NCI-H524 (cell line): ENCODE measurements at places on chromosomes 6 and 20.

DNA sequence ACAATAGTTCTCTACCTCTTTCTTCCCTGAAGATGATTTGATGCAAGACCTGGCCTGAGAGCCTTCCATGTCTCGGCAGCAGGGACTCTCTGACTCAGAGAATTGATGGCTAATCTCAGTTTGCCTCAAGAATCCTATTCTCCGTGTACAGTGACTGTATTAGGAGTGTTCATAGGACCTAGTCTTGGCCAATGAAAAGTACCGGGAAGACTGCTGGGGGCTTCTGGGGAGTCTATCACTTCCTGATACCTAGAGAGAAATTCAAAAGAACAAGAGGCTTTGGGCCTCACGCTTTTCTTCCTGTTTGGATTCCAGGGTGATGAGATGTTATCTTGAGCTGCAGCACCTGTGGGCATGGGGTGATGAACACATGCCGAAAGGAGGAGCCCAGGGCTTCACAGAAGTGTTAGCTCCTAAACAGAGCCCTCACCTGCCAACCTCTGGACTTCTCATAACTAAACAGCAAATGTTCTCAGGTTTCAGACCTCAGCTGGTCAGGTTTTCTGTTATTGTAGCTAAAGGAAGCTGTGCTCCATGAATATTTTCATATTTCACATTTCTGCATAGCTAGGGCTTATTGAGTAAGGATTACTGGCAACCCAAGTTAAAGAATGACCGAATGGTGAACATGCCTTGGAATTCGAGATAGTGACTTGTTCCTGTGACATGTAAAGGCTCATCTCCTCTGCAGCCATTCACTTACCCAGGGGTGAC is 323.1 kb upstream of the AGPAT4 start:
- DNase-seq, result no peak

DNA sequence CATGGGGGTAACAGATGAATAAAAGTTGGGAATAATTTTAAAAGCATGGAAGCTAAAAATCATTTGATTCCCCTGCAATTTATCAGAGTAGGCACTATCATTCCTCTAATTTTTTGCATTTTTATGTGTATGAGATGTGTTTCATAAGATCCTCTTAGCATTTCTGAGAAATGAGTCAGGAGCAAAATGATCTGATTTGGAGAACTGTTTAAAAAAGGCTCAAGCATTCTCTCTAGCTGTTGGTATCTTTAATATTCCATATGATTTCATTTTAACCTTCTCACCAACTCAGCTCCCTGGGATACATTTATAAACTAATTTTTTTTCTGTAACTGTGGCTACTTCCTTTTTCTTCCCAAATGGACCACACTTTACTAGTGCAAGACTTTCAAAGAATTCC is 60.9 kb downstream of the MCHR2 start:
- DNase-seq, result no peak

GRCh38 chr6:149453597-149454345 is 31.0 kb downstream of the ZC3H12D start:
- DNase-seq, result no peak

DNA sequence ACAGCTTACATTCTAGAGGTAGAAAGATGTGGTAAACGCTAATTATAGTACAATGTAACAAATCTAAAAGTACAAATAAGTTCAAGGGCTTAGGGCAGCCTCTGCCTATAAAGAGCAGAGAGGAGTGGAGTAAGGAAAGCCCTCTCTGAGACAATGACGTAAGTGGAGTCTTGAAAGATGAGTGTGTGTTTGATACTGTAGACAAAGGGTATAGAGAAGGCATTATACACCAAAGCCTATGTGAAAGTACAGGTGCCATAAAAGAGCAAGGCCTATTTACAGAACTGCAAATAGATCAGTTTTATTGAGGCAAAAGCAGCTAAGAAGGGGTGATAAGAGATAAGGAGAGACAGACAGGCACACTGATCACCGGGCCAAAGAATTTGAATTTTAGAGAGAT is 10.9 kb downstream of the GOPC start:
- DNase-seq, result no peak

- no peak for DNase-seq
Observed at GRCh38 chr6:48736501-48737206, 625.7 kb upstream of the PTCHD4 start.

DNA sequence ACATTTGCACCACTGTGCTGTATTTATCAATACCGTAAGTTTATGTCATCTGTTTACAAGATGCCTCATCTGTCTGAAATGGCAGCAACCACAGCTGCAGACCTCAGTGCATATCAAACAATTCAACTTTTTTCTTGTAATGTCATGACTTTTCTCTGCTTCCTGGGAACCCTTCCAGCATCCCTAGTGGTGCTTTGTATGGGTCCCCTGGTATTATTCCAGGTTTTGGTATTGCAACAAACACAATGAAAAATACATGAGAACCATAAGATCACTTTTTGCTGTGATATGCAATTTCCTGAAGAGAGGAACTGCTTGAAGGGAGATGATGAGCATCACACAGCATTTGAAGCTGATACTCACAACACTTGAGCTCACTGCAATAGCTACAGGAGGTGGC is 12.0 kb upstream of the TXNDC5 start:
- DNase-seq, result no peak

DNA sequence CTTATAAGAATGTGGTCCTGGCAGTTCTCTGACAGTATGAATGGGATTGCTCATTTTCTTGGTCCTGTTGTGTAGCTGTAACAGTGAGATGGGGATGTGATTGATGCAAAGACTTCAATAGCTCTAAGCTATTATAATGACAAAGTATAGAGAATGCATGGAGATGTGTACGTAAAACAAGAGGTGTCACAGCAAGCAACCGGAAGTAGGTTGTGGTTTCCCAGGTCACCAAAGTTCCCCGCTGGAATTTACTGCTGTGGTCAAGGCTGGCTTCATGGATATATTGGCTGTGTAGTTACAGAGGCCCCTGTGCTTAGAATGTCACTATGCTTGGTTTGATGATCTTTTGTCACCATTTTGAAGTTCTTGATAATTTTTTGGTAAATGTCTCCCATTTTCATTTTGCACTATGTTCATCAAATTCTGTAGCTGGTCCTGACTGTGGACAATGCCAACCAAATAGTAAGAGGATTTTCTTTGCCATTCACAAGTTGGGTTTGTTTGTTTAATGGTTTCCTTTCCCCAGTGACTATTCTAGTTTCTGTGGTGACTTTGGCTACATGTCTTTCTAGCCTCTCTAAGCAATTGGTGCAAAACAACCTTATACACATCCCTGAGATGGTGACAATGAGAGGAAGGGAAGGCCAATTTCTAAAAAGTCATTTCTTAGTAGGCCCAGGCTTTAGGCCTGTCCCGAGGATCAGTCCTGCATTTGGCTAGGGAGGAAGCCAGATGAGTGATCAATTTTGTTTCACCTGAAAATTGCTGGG is 10.5 kb downstream of the DNAH8 start:
- no peak for DNase-seq

DNA sequence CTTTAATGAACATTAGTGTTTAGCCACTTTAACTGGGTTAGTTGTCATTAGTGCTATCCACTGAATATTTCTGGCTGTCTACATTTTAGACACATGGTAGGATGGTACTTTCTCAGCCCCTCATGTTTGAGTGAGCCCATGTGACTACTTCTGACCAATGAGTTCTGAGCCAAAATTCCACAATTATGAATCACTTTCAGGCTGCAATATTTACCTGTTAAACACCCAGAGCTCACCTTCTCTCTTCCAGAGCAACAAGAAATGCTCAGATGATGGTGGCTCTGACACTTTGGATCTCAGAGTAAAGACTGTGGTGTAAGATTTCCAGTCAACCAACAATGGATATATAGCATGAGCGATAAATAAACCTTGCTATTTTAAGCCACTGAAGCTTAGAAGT is 24.8 kb downstream of the SPACA1 start:
- no peak for DNase-seq

DNA sequence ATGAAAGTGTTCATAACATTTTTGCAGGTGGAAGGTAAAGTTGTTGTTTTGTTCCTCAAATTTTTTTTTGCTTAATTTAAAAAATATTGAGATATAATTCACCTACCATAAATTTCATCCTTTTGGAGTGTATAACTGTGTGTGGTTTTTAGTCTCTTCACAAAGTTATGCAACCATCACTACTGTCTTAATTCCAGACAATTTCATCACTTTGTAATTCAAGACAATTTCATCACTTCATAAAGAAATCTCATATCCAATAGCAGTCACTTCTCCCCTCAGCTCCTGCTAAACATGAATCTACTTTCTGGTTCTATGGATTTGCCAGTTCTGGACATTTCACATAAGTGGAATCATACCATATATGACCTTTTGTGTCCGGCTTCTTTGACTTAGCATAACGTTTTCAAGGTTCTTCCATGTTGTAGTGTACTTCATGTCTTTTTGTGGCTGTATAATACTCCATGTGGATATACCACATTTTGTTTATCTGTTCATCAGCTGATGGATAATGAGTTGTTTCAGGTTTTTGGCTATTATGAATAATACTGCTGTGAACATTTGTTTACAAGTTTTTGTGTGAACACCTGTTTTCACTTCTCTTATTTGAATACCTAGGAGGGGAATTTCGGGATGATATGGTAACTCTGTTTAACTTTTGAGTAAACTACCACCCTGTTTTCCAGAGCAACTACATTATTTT is 18.8 kb downstream of the ZFAND3 start:
- no peak for DNase-seq

DNA sequence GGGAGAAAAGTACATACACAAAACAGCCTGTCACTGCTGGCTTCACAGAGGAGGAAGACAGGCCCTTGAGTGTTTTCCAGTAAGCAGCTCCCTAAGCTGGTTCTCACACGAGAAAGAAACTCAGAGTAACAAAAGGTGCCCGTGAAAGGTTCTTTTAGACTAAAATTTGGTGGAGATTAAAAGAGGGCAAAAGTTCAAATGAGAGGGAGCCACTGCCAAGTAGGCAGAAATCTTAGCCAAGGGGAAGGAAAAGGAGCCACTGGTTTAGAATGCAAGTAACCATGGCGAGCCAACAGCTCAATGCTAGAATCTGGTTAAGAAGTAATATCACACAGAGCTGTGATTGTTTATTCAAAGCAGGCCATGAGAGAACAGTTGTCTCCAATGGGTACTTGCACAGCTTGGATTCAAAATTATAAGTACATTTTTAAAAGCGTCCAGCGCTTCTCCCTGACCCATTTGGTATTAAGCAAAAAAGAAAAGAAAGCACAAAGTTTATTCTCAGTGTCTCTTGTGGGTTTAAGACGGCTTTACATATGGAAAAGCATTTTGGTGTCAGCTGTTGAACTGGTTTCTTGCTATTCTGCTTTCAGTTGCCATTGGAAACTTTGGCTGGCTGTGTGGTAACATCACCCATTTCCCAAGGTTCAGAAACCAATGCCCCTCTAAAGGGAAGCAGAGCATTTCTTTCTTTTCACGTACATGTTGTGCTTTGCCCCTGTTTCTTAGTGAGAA is 648.5 kb downstream of the RNF144B start:
- DNase-seq, result no peak

DNA sequence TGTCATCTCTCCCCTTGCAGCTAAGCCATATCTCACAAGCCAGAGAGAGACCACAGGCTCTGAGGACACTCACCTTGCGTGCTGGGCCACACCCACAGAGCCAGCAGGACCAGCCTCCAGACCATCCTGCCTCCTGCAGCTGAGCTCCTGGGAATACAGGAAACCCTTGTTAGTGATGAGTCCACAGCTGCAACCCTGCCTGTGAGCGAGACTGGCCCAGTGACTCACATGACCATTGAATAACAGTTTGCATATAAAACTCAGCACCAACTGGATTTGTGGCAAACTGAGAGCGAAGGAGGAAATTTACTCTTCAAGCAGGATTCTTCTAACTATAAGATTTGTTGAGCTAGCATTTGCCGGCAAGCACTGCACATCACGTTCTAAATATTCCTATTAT is 3.0 kb downstream of the THBS2 start:
- DNase-seq, result no peak

DNA sequence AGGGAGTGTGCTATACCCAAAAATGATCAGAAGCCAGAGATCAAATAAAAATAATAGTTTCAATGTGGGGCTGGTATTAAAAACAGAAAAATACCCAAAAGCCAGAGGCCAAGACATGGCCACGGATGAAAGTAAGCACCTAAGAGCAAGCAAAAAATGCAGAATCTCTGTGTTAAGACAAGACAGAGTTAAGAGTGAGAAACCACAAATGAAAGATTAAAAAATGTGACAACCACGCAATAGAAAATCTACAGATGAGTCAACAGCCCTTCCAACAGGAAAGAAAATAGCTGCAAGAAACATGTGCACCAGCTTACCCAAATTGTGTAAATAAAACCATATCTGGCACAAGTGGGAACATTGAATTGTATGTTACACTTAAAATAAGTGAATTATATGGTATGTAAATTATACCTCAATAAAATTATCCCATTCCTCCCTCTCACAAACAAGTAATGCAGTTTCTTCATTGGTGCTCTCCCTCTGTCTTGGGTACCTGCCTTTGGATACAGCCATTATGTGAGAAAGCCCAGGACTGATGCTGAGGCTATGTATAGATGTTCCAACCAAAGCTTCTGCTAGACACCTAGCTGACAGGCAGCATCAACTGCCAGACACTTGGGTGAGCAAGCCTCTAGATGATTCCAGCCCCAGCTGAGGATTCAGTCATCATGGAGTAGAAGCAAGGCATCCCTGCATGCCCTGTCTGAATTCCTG is 55.3 kb upstream of the UFL1 start:
- no peak for DNase-seq

- DNase-seq, result no peak
Observed at GRCh38 chr20:1888796-1889463, 6.3 kb upstream of the SIRPA start.

DNA sequence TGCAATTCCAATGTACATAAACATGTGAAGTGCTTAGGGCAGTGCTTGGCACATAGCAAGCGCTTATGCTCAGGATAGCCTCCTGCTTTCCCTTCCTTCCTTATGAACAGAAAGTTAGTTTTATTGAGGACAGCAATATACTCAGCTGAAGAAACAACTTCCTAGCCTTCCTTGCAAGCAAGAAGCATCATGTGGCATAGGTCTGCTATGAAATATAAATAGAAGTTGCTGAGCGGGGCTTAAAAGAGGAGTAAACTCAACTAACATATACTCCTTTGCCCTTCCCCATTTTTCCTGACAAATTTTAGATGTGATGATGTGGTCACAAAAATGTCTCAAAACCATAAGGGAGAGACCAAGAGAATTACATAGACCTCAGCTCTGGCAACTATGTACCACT is 98.9 kb downstream of the KIF16B start:
- DNase-seq, result no peak

DNA sequence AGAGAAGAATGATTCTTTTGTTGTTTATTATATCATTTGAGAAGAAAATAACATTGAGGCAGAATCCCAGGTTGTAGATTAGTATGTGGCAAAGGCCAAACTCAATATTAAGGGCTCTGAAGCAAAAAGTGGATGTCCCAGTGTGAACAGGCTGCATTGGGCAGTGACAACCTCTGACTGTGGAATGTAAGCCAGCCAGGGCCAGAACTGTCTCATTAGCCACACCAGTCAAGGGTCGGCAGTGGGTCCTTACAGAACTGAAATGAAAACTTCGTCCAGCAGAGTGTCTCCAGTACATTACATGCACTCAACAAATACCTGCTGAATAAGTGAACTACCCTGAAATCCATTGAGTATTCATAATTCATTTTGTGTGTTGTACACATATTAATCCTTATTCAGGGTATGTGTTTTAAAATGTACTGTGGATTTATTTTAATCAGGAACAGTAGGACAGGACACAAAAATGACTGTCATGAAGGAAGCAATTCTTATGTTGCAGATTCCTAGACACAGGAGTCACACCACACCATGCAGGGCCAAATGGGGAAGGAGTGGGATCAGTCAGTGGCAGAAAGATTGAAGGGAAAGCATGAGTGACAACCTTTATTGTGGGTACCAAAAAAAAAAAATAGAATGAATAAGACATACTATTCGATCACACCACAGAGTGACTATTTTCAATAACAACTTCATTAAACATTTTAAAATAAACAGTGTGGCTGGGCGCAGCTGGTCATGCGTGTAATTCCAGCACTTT is 64.9 kb upstream of the UTRN start:
- DNase-seq, result no peak
